Stimulated activated CD4-positive, alpha-beta T cell treated with anti-CD3 and anti-CD28 coated beads, Interleukin-15, amount 100 ng/mL, for 48 hours (primary cell): ENCODE measurements at places on chromosomes 5 and 9.

GRCh38 chr9:127059765-127060361 is 62.6 kb downstream of the ANGPTL2 start:
- DNase-seq, result no peak

DNA sequence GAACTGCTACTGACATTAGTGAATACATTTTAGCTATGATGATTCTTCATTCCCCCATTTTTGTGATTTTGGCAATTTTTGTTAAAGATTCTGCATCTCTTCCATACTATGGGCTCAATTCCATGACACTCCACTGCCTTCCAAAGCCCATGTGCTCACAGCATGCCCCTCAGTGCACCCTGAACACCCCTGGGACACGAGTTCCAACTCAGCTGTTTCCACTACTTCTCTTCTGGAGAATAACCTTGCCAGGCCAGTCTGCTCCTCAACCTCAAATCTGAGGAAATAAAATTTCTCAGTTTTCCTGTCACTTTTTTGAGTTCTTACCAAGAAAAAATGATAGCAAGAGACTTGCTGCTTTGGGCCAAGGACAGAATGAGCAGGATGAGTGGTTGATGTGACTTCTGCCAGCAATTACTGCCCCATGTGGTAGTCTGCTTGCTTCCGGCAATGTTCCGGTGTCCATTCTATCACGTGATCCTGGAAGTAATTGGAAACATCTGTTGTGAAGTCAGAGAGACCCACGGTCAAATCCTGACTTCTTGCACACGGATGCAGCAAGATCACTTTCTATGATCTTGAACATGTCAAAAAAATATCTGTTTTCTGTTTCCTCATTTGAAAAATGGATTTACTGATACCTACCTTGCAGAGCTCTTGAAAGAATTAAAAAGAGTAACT is 58.3 kb downstream of the EGFLAM start:
- DNase-seq, result no peak

GRCh38 chr9:109336409-109336808 is 15.6 kb upstream of the EPB41L4B start:
- no peak for DNase-seq

- DNase-seq, result no peak
Observed at GRCh38 chr5:96256795-96257470, 176.1 kb downstream of the PCSK1 start.

- DNase-seq, result no peak
Observed at GRCh38 chr9:17578911-17579793, at the start of gene SH3GL2. Gene SH3GL2 (plus strand): TSS chr9:17579066.

- no peak for DNase-seq
Observed at GRCh38 chr9:108149326-108149725, 659.8 kb upstream of the KLF4 start.

DNA sequence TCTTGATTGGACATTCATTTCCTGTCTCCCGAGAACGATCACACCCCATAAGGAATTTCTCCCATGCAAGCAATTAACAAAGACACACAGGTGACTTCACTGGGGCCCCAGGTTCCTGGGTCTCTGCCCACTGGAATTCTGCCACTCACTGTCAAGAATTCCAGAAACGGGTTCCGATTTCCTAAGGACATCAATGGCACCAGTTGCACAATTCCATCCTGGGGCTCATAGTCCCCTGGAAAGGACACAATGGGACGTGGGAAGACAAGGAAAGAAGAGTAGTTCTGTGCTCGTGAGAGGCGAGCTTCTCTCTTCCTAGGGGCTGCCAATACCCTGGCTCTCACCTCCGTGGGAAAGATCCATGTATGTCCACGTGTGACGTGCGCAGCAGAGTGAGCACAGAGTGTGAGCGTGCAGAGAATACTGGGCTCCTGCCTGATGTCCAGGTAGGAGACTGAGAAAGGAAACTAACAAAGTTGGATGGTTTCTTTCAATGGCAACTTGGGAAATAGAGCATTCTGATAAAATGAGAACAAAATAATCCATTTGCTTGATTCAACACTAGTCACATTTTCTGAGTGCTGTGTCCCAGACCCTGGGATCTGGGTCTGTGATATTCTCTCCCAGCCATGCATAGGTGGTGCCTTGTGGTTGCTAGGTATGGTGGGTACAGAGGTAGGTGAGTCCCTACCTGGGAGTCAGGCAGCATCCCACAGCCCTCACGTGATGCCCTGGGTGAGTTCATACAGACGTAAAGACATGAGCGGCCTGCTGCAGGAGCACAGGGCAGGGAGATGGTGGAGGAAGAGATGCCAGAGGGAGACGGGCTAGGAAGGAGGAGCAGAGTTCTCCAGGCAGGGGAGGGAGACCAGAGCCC is 159.8 kb downstream of the COL23A1 start:
- no peak for DNase-seq

DNA sequence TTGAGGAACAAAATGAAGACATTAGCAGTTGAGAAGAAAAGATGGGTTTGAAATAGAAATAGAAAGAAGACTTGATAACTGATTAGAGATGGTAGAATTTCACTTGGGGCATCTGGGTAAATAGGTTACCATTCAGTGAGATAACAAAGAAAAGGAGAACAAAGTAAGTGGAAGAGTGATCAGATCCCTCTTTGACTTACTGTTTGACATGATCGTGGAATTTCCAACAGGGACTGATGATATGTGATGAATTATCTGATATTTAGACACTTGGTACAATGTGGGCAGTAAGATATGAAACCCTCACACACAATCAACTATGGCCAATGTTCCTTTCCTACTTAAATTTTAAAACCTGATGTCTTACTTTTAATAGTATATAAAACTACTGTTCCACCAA is 70.1 kb upstream of the STARD4 start:
- DNase-seq, result no peak

- no peak for DNase-seq
Observed at GRCh38 chr9:91308191-91308590, 53.5 kb downstream of the AUH start.

GRCh38 chr5:65050826-65051498 is 282.2 kb downstream of the CWC27 start:
- DNase-seq, result no peak

- DNase-seq, result no peak
Observed at GRCh38 chr9:76835571-76836283, 70.2 kb downstream of the PRUNE2 start.

- no peak for DNase-seq
Observed at GRCh38 chr5:56862909-56863308, 46.5 kb upstream of the SETD9 start.

- no peak for DNase-seq
Observed at GRCh38 chr5:37184748-37185364, 64.3 kb downstream of the CPLANE1 start.

- DNase-seq, result no peak
Observed at GRCh38 chr5:137575847-137576246, 76.7 kb upstream of the SPOCK1 start.

- no peak for DNase-seq
Observed at GRCh38 chr9:86713970-86714369, 233.3 kb downstream of the GAS1 start.

GRCh38 chr5:86074297-86074696 is 543.4 kb upstream of the COX7C start:
- DNase-seq, result no peak

DNA sequence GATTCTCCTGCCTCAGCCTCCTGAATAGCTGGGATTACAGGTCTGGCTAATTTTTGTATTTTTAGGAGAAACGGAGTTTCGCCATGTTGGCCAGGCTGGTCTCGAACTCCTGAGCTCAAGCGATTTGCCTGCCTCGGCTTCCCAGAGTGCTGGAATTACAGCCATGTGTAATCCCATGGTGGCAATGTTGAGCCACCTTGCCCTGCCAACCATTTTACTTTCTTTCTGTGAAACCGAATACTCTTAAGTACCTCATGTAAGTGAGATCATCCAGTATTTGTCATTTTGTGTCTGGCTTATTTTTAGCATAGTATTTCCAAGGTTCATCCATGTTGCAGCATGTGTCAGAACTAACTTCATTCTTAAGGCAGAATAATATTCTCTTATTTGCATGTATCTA is 8.2 kb downstream of the PRRC2B start:
- DNase-seq, result no peak

- DNase-seq, result no peak
Observed at GRCh38 chr9:7211657-7212056, 453.9 kb downstream of the KDM4C start.

DNA sequence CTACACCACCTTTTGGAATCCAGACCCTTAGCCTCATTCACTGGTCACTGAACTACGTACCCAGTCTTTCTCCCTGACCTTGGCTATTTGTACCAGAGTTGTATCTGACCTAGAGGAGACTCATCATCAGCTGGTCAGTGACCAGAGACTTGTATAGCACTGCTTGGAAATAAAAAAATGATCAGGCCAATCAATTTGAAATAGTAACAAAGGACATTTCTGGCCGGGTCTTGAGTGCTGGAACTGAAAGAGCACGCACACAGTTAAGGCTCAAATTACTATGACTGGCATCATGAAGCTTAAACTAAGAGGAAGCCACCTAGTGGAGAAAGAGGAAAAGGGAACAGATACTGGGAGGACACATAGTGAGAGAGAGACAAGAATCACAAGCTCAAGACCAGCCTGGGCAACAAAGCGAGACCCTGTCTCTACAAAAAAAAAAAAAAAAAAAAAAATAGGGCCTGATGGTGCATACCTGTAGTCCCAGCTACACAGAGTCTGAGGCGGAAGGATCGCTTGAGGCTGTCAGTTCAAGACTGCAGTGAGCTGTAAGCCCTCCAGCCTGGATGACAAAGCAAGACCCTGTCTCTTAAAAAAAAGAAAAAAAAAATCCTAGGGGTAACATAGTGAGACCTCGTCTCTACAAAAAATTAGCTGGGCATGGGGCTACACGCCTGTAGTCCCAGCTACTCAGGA is 12.8 kb upstream of the SRP19 start:
- DNase-seq, result no peak
